Stimulated activated CD4-positive, alpha-beta T cell treated with anti-CD3 and anti-CD28 coated beads, Interleukin-1b, Interleukin-23, amount 100 ng/mL, for 48 hours (primary cell): ENCODE measurements at places on chromosomes 3 and 15.

GRCh38 chr15:80081390-80081789, 21.9 kb downstream of the ZFAND6 start:
- DNase-seq, result no peak

- no peak for DNase-seq
These were observed 41.3 kb downstream of the GLDN start for GRCh38 chr15:51382787-51383186.

GRCh38 chr3:42749753-42750231, 23.3 kb downstream of the CCDC13 start:
- no peak for DNase-seq

GRCh38 chr15:81752974-81753373, 292.8 kb downstream of the MEX3B start:
- DNase-seq, result no peak

- no peak for DNase-seq
These were observed 66.2 kb downstream of the FOXP1 start for GRCh38 chr3:71517271-71517791.

DNA sequence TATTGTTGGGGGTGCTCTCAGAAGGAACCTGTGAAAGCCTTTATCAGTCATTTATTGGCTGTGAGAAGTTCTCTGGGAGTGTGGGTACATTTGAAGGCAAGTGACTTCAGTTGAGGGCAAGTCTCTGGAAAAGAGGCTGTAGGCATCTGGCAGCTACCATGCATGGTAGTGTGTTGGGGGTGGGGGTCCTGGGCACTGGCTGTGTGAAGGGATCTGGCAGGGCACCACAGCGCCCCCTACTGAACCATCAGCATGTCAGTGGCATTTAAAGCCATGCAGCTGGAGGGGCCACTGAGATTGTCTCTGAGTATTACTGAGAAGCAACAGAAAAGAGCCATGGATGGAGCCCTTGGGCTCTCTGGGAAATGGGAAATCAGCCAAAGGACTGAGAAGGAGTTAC, 30.6 kb downstream of the CRTAP start:
- DNase-seq, result peak; percentile 19
